ENCODE measurements at places on chromosomes 12 and 14.

DNA sequence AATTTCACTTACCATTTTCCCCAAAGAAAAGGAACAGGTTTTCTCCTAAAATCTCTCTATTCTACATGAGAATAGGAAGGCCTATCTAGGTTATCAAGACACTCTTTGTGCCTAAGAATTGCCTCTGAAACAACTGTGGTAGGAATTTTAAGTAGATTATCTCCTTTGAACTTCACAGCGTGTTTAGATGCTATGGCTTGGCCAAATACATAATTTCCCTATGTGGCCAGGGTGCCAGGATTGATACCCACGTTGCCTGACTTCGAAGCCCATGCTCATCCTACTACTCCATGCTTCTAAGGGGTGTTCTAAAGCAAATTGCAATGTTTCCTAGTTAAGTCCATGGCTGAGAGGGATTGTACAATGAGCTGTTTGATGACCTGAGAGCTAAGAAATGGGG, 241.5 kb upstream of the FBXO33 start:
- DNase-seq = no peak

DNA sequence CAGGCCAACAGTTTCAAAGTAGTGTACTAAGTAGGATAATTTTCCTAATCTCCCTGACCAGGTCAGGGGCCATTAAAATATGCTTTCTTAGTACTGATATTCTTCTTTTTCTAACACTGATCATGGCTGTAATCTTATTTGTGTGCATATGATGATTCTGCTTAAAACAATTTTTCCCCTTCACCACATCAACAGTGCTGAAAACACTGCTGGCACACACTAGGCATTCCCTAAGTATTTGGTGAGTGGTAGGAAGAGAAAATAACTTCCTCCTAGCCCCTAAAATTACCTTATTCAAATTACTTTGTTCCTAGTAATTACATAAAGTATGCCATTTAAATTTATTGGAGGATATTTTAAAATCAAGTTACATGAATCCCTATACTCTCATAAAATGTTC, 49.9 kb upstream of the BBS10 start:
- DNase-seq = no peak

GRCh38 chr12:130568501-130568900, 147.6 kb downstream of the RIMBP2 start:
- DNase-seq = no peak

GRCh38 chr12:124954771-124955170, 34.2 kb downstream of the DHX37 start:
- DNase-seq = no peak

GRCh38 chr14:51703787-51704186, 52.1 kb downstream of the FRMD6 start:
- DNase-seq = no peak

- DNase-seq = no peak
Observed at GRCh38 chr14:90659156-90659555, 157.1 kb downstream of the TTC7B start.
